ENCODE measurements at places on chromosomes 7 and 10. TPM values are rescaled to one million over a fixed set of nuclear protein-coding genes. Genes with fewer than 3 reads are reported as not detected.

Gene SLC16A9
- 0.95 TPM for total RNA-seq

GRCh38 chr10:88116481-88116880, 253.1 kb downstream of the PTEN start:
- DNase-seq, result no peak

Gene ADCYAP1R1
- 60.4 TPM for total RNA-seq

DNA sequence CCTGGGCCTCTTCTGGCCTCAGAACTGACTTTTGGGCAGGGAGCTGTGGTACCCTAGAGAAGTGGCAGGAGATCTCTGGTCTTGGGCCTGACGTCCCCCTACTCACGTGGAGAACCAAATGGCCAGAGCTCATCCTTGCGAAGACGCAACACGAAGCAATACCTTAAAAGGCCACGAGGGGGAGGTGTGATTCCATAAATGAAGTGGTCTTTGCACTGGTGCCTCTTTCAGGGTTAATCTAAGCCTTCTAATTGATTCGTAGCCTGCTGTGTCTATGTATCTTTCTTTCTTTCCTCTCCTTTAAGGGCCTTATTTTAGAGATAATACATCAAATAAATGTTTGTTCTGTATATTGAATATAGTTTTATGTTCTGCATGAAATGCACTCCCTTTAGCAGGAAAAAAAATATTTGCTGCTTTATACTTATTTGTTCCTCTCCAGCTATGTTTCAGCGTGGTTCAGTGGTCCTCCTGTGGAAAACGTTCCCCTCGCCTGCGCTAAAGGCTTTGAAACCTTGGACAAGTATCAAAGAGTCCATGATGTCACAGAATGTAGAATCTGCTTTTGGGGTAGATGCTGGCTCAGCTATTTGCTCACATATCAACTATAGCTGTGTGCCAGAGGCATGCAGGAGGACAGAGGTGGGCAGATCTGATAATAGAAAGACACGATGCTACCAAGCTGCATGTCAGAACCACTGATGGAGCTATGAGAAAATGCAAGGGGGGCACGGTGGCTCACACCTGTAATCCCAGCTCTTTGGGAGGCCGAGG, 41.0 kb downstream of the STRA8 start:
- DNase-seq, result peak; percentile 82

- DNase-seq, result no peak
Observed at GRCh38 chr7:44141221-44141850, at the start of gene MYL7. Gene MYL7, minus strand, starts transcription at chr7:44141332. Its CDS starts 27 bp downstream, at chr7:44141305.

Gene KCNH2
- 0.47 TPM for total RNA-seq

DNA sequence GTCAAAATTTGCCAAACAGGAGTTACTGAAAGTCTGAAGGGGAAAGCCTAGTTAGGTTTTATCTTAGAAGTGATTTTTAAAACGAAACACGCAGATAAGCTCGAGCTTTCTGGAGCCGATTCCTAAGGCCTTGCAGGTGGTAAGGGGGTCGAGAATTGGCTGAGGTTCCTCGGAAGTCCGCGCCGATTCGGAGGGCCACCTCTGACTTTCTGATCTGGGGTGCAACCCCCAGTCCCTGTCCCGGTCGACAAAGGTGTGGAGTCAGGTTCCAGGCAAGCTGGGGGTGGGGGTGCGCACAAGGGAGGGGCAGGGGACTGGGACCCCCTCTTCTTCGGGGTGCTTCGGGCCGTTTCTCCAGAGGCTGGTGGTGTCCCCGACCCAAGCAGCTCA, 701 bp upstream of the CUL1 start:
- DNase-seq, result no peak

GRCh38 chr7:69412331-69413146, 185.7 kb upstream of the AUTS2 start:
- DNase-seq, result no peak

DNA sequence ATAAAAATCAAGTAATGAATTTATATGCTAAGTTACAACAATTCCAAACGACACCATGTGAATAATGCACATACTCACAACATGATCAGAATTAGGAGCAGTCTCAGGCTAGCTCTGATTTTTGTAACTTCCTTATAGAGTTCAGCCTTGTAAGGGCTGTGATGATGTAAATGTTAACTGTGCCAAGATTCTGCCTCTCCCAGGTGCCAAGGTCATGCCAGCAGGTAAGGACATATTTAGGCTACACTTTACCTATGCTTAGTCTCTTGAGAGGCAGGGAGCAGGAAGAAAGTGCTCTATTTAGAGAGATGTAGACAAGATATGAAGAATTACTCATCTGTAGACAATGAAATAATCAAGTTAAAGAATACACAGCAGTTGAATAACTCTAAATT, 53.6 kb upstream of the AGR3 start:
- DNase-seq, result no peak

DNA sequence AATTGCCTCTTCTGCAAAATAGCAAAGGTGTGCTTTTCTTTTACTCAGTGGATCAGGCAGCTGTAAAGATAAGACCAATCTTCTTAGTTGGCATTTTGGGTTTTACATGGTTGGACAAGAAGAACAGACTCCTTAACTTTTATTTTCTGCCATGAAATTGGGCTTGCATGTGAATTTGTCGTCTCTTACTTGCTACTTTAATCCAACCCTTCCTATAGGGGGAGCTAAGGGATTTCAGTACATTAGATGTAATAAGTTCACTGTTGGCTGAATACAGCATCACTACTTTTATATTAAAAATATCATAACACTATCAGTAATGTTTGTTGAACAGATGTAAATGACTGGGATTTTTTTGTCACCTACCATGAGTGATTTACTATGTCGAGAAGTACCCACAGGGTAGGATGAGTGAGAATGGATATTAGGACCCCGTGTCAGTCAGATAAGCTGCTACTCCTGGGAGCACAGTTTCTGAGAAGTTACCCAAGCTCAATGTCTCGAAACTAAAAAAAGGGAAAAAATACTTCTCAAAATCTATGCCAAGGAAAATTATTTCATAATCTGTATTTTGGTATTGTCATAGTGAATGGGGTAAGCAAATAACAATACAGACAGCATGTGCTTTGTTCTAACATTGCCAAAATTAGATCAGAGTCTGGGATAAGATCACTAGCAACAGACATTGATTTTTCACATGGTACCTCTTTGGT, 127.4 kb upstream of the AGR3 start:
- DNase-seq, result no peak

DNA sequence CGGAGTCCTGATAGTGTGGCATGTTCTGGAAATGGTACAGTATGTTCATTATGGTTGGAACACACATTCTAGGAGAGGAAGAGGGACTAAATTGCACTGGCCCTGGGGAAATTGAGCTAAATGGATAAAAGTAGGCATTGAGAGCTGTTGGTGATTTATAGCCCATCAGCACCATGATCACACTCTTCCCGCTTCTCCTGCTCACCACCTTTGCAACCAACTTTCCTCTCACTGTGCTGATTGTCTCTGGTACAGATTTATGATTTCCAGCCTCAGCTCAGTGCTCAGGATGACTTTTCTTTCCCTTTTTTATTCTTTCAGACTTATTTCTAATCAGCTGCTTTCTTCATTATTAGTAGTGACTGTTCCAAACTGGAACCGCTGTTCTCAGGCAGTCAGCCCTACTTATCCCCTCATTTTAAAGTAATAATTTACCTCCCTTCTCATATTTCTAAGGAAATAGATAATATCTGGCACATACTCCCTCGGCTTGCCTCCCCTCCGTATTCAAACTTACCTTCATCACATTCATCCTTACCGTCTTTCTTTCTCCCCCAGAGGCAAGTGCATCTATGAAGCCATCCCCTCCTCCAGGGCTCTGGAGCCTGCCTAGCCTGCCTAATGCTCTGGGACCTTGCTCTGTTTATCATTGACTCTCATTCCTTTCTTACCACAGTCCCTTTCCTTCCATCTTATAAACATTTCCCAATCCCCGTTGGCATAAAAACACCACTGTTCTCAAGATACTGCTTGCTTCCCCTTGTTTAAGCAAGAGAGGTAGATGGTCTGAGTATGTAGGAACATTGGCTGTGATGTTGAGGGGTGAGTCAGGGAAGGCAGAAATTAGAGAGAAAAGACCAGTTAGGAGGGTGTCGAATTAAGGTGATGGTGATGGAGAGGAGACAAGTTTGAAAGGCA, 51.6 kb upstream of the RPA3 start:
- DNase-seq, result no peak

DNA sequence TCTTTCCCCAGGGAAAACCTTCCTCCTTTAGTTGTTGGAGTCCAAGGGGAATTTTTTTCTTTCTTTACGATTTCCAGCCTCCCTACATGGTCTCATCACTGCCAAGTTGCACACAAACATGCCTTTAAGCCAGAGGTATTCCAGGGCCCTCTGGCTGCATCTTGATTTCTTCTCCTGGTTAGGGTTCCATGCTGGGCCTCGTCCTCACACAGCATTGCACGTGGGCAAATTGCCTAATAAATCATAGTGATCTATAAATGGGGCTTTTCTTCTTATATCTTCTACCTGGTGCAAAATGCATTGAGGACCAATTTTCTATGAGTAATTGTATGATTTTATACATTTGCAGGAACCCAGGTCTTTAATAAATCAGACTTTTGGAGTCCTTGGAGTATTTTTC, 284.2 kb downstream of the C7orf25 start:
- DNase-seq, result no peak

GRCh38 chr7:73560109-73560835, 2.8 kb upstream of the BCL7B start:
- DNase-seq, result no peak

DNA sequence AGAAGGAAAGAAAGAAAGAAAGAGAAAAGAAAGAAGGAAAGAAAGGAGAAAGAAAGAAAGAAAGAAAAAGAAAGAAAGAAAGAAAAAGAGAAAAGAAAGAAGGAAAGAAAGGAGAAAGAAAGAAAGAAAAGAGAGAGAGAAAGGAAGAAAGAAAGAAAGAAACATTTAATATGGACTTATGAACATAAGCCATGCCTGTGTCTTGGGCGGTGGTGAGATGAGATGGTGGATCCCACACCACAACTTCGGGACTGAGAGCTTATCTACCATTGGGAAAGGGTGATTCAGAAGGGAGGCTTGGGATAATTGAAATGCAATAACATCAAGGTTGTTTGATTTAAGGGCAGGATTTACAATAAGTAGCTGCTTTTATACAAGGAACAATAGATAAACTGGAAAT, 843.9 kb upstream of the AUTS2 start:
- DNase-seq, result no peak

GRCh38 chr10:133087679-133088178, at the start of gene ADGRA1:
Gene ADGRA1, plus strand, starts transcription at chr10:133087924. Its CDS starts 986 bp downstream, at chr10:133088910.
- no peak for DNase-seq

- no peak for DNase-seq
Observed at GRCh38 chr7:45182856-45183710, 25.5 kb downstream of the RAMP3 start.

Gene SORBS1
- 400 TPM for total RNA-seq

DNA sequence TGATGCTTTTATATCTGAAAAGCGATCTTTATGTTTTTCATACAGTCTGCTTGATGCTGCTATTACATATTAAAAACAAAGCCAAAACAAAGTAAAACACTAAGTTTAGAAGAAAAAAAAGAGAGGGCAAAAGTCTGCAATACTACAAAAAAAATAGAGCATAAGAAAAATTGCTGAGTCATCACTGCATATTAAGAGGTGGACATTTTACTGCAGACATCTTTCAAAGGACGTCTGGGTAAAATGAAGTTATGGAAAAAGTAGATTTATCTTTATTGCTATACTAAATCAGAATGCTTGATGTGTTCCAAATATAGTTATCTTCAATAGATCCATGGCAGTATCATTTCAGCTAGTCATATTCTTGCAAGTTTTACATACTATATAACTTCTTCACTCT, 172.0 kb downstream of the MAGI2 start:
- no peak for DNase-seq

GRCh38 chr7:140592964-140593671, 47.5 kb downstream of the DENND2A start:
- no peak for DNase-seq

DNA sequence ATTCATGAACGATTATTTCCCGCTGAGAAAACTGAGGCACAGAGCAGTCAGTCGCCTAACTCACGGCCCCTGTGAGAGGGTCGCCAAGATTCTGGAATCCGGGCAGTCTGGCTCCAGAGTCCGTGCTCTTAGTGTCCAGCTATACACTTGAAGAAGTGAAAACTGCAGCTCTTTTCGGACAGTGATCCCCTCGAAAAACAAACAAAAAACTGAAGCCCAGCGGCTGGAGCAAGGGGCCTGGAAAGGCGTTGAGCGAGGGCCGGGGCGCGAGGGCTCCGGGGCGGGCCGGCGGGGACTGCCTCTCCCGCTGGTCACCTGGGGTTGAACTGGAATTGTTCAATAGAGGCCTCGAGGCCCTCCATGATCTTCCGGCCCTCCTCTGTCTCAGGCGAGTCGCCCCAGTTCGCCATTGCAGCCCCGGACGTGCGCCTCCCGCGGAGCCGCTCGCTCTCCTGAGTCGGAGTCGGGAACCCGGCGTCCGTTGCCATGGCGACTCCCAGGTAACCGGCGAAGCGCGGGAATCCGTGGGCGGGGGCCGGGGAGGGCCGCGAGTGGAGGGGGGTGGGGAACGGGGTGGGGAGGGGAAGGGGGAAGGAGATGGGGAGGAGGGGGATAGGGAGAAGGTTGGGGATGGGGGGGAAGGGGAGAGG, 881 bp downstream of the C10orf67 start:
- peak; percentile 24 for DNase-seq

Gene AGR2
- total RNA-seq, result not detected

GRCh38 chr7:147474862-147475261, 1115.7 kb upstream of the C7orf33 start:
- no peak for DNase-seq

- DNase-seq, result no peak
Observed at GRCh38 chr7:23055582-23056178, 41.8 kb upstream of the HYCC1 start.

GRCh38 chr10:29734962-29735627, 100.3 kb upstream of the SVIL start:
- DNase-seq, result no peak

DNA sequence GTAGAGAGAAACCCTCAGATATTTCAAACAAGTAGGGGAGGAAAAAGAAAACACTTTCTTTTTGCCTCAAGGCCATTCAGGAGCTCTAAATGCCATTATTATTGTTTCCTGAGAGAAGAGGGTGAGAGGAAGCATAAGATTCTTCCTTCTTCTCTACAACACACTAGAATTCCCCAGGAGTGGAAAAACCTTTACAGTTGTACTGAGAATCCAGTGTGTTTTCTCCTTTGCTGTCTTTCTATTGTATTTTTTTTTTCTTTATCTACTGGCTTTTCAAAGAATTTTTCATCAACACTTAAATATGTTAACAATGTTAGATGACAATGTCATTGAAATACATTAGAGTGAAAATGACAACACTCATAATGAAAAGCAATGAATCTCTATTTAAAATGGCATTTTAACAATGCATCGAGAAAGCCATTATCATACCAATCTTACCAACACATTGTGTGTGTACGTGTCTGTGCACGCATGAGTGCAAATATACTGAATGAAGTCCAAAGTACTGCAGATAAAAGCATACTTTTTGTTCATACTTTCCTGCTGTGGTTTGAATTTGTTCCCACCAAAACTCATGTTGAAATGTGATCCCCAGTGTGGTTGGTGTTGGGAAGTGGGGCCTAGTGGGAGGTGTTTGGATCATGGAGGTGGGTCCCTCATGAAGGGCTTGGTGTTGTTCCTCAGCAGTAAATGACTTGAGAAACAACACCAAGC, 24.2 kb upstream of the MACC1 start:
- DNase-seq, result no peak

Gene SPAM1
- total RNA-seq, result not detected

Gene NEURL1
- not detected for total RNA-seq

Gene SPDYE1
- total RNA-seq, result not detected
